NCI-H524 treated with DMSO at 0.1 percent for 48 hours (cell line): ENCODE measurements at places on chromosomes 1 and 21.

- no peak for DNase-seq
Measured at GRCh38 chr1:36080801-36081200, 3.1 kb upstream of the TEKT2 start.

DNA sequence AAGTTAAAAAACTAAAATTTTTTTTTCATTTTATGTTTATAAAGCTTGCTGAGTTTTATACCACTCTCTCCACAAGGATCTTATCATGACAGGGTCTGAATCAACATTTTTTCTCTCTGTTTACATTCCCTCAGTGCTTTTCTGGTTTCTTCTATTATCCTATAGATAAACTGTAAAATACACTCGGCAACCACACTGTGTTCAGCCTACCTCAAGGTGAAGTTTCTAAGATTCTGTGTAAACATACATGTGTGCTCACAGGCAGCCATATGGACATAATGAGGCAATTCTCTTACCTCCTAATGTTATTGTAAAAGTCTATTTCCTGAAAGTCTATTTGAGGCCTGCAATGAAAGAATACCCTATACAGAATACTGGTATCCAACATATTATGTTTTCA is 114.6 kb downstream of the NTPCR start:
- DNase-seq, result no peak

DNA sequence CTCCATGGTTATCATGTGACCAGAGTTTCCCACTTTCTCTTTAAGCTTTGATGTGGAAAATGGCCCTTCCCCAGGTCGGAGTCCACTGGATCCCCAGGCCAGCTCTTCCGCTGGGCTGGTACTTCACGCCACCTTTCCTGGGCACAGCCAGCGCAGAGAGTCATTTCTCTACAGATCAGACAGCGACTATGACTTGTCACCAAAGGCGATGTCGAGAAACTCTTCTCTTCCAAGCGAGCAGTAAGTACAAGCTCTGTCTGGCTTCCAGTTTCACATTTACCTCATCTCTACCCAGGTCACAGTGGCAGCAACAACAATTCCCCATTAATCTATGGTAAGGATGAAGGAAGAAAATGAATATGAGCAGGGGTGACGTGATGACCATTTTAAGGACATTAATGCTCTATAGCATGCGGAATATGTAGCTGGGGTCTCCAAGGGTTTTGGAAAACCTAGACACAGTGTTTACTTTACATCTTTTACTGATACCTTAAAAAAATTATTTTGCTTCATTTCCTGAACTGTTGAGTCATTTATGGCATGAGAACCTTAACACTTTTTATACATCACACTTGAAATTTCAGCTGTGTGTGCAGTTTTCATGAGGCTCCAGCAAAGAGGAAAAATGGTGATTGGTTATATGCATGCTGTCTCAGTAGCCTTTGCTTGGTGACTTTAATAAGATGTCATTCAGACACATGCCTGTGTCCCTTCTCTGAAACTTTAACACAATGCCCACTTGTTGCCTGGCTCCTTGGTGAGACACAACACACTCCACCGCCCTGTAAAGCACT is 286.3 kb upstream of the SGIP1 start:
- DNase-seq, result no peak

DNA sequence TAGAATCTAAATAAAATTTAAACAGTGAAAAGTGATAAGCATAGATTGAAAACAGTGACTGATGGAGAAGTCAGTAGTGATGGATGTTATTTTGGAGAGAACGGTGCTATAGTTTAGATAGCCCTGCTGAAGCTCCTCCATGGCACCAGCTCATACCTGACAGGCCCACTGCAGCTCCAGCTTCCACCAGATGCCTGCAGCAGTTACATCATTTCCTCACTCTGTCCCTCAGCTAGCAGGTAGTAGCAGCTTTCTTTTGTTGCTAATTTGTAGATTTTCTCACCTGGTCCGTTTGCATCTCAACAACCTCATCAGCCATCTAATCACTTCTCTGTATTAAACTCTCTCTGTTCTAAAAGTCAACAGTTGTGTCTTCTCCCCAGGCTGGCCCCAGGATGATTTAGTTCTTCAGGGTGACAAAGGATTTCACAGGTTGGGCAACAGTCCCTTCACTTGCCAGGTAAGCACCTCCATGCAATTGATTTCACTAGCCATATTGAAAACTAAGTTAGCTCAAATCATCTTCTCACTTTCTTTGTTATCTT is 128.3 kb downstream of the LMX1A start:
- DNase-seq, result no peak

DNA sequence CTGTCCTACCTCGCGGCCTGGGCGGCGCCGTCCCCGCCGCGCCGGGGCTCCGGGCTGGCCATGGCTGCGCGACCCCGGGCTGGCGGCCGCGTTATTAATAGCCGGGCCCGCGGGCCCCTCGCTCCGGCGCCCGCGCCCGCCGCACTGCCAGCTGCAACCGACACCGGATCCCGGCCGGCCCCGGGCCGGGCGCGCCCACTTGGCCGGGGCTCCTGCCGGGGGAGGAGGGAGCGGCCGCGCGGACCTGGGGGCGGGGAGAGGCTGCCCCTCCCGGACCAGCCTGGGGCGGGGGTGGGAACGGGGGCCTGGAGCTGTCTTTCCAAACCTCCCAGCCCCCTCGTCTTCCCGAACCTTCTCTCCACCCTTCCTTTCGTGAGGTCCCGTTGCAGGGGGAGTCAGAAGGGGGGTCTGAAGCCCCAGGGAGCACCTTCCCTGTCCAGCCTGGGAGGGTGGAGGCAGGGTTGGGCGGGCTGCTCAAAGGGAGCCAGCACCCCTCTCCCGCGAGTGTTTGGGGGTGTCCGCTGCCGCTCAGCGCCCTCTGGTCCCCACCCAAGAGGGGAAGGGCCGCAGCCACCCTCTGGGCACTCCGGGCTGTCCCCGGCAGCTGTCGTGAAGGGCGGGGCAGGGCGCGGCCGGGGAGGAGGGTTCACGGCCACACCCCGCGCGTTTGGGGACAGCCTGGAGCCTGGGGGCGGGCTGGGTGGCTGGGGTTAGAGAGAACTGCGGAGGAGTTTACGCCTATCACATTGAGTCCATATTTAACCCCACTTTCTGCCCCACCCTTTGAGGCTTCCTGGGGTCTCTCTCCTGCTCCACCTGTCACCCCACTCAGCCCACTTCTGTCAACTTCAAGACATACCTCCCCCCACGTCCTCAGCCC is at the start of gene SYNC:
Gene SYNC, minus strand, starts transcription at position 172 of the 880 bp plus-strand sequence. Its CDS starts 110 bp downstream, at position 62.
- no peak for DNase-seq
